ENCODE measurements at places on chromosomes 1 and 21.

- H3K27ac ChIP-seq: no peak overlapping the region
- H3K4me3 ChIP-seq: no peak overlapping the region
Measured at GRCh38 chr21:26246073-26246472, 75.5 kb upstream of the APP start.

DNA sequence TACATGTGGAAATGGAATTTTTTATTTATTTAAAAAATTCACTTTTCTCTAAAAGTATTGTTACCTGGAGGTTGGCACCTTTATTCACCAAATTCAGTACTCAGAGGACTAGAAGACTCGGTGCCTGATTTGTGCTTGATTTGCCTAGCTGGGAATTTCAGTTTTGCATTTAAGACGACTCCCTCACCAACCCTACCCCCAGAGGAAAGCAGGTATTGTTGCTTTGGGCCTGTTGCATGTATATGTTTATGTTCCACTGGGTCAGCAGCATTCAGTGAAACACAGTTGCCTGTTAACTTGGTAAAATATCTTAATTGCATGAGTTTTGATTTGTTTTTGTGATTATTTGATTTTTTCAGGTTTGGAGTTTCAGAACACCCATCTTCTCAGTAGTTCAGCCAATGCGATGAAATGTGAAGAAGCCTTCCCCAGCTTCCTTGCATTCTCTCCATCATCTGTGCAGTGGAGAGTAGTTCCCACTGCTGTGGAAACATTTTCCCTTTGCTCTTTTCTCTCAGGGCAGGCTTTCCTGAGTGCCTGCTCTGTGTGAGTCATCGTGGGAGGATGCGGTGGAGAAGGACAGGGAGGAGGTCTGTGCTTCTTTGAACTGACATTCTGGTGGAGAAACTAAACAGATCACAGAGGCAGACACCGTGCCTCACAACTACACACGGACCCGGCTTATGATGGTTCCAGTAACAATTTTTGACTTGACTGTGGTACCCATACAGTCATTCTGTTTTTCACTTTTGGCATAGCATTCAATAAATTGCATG, 6.4 kb downstream of the ADARB1 start:
- no peak for DNase-seq
- H3K36me3 ChIP-seq: no peaks in the 10 kb centered on the region

DNA sequence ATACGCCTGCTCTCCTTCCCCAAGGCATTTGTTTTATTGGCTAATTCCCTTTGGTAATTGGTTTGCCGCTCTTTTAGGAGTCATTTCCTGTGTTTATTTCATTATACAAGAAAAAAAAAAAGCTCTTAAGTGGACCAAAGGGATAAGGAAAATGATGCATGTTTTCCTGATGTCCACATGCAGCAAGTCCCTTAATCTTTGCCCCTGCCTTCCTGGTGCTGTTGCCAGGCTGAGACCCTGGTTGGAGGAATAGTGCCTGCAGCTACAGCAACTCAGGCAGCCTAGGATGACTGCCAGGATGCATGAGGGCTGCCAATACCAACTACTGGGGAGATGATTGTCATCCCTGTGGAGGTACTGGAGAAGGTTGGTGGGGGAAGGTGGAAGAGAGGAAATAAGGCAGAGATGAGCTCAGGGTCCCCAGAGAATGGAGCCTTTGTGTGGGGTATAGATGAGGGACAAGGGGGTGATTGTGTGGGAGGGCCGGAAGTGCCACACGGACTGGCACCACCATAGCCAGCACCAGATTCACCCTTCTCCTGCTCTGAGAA, 6.1 kb upstream of the GATAD2B start:
- DNase-seq: no peak
- H3K4me3 ChIP-seq: no peak overlapping the region
- no peaks in the 10 kb centered on the region for H3K36me3 ChIP-seq
- no peaks in the 10 kb centered on the region for H3K27me3 ChIP-seq
- H3K4me1 ChIP-seq: no peaks in the 10 kb centered on the region

GRCh38 chr1:223106856-223107255, 36.2 kb downstream of the TLR5 start:
- no peaks in the 10 kb centered on the region for H3K27me3 ChIP-seq
- H3K4me1 ChIP-seq: no peaks in the 10 kb centered on the region
- H3K4me3 ChIP-seq: no peak overlapping the region

DNA sequence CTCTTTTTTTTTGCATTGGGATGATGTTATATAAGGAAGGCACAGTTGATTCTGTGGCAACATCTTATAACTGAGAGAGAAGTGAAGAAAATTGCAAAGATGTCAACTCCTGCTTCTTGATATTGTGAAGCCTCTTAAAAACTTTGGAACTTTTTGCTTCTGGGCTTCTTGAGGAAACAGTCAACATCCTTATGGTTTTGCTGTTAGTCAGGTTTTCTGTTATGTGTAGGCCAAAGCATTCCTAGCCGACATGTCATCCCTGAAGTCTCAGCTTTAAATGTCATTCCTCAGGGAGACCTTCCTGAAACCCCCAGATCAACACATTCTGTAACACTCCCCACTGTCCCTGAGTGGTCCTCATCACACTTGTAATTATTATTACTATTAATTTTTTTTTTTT, 12.6 kb downstream of the FALEC start:
- no peak for DNase-seq
- no peak overlapping the region for H3K27ac ChIP-seq

DNA sequence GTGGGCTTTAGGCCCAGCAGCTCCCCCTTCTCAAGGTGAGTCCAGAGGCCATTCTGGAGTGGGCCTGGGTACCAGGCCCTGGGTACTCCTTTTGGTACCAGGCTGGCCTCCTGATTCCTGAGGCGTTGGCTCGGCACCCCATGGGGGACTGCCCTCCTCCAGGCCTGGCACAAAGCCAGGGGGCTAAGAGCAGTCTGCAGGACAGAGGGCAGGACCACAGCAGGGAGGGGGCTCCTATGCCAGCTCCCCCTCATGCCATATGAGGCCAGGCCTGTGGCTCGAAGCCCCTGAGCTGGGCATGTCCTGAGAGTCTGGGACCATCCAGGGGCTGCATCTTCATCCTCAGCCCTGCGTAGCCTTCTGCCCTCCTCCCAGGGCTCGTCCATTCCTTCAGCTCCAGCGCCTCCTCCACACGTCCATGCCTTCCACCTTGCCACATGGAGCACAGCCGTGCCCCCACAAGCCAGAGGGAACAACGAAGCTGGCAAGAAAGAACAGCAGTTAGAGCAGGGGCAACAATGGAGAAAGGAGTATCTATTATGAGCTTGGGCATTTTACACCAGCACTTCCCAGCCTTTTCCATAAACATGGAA, 3.2 kb downstream of the PHLDA3 start:
- peak overlapping the region; percentile 92 for H3K4me3 ChIP-seq
- H3K27ac ChIP-seq: peak overlapping the region; percentile 93
- H3K27me3 ChIP-seq: no peaks in the 10 kb centered on the region
- H3K36me3 ChIP-seq: no peaks in the 10 kb centered on the region
- DNase-seq: no peak

DNA sequence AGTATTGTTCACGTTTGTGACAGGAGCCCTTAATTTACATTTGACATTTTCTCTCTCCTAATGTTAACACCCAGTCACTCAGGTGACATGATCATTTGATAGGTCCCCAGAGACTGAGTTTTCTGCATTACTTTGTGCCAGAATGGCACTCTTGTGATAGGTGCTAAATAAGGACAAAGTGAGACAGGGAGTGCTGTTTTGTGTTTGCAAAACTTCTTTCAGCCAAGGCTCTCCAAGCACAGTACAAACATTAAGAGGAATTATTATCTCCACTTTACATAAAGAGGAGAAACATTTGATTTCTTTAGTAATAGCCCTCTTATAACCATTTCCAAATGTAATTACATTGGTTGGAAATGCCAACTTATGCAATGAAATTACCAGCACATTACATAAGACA, 355.2 kb downstream of the NTNG1 start:
- no peak overlapping the region for H3K4me3 ChIP-seq
- H3K4me1 ChIP-seq: no peaks in the 10 kb centered on the region
- H3K27ac ChIP-seq: no peak overlapping the region
- no peaks in the 10 kb centered on the region for H3K27me3 ChIP-seq
